Fibroblast of villous mesenchyme (primary cell): ENCODE measurements at places on chromosomes 4 and X.
A peak's percentile ranks its signal among the peaks of the same experiment; 100 is the strongest.

GRCh38 chrX:10208281-10208856 is 51.6 kb downstream of the CLCN4 start:
- DNase-seq: no peak

DNA sequence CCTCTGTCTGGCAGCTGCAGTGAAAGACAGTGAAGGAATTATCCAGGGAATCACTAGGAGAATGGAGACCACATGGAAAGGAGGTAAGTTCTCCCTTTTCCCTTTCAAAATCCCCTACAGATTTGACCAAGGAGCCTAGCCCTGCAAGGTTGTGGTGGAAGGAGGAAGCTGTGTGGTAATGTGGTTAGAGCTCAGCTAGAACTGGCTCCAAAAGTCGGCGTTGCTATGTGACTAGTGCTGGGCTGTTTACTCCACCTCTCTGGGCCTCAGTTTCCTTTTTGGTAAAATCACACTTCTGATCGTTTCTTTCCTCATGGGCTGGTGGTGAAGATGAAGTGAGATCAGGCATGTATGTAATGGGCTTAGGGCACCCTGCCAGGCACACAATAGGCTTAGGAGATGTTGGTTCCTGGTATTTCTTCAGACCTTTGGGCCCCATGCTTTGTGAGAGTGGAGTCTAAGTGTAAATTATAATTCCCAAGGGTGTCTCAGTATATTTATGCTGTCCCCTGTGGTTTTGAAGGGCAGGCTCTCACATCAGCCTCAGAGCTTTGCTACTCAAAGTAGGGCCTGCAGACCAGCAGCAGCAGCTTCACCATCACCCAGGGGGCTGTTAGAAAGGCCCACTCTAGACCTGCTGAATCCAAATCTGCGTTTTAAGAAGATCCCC is 183.7 kb upstream of the BCOR start:
- DNase-seq: no peak

- DNase-seq: no peak
Measured at GRCh38 chr4:84846985-84847384, 119.5 kb downstream of the WDFY3 start.

GRCh38 chrX:11261260-11261659 is 32.0 kb upstream of the AMELX start:
- DNase-seq: peak; percentile 61
